ENCODE measurements at places on chromosomes 7 and 10. TPM values are rescaled to one million over a fixed set of nuclear protein-coding genes. Genes with fewer than 3 reads are reported as not detected.

Gene SLC16A9
- total RNA-seq: 1.3 TPM

Gene ARPC1B
- total RNA-seq: 288 TPM

Gene PVRIG
- not detected for total RNA-seq

Gene CDK14
- 12.1 TPM for total RNA-seq

Gene PSTK
- 3.5 TPM for total RNA-seq

Gene PPP1R17
- total RNA-seq: not detected

Gene HSPA12A
- total RNA-seq: 4.7 TPM

Gene C10orf53
- total RNA-seq: not detected

Gene SORCS1
- under 0.01 TPM for total RNA-seq

Gene NUTM2B
- 0.89 TPM for total RNA-seq

Gene ERVW-1
- total RNA-seq: not detected
